ENCODE measurements at places on chromosomes 12 and 14.

GRCh38 chr12:54853933-54854538 is at the start of gene MUCL1:
TSS of gene MUCL1 (plus strand) at chr12:54854516. CDS start at chr12:54854583, 67 bp downstream.
- DNase-seq, result peak; percentile 7

DNA sequence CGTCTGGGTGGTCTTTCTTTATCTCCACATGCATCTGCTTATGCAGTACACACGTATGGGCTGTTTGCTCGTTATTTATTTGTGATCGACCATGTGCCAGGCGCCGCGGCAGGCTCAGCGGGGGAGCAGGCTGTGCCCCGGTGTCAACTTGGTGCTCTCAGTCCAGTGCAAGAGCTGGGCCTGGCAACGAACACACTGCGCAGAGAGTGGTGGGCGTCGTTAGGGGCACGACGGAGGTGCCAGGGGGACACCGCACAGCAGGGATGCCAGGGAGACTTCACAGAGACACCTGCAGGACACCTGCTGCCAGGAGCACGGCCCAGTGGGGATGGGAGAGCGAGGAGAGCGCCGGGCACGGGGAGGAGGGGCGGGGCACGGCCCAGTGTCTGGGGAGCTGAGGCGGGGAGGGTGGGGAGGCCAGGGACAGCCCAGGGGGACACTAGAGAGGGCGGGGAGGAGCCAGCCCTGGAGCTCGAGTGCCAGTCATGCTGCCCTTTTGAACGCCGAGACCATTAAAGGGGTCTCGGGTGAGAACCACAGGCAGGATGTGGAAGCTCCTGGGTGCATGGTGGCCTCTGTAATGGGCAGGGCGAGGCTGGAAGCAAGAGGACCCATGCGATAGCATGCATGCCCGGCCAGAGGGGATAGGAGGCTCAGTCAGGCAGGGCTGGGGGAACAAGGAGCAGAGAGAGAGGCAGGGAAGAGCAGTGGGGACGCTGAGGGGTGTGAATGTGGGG is 652 bp upstream of the LRCOL1 start:
- DNase-seq, result no peak

- no peak for DNase-seq
These were observed 25.4 kb downstream of the SRRM4 start for GRCh38 chr12:119006746-119007145.

DNA sequence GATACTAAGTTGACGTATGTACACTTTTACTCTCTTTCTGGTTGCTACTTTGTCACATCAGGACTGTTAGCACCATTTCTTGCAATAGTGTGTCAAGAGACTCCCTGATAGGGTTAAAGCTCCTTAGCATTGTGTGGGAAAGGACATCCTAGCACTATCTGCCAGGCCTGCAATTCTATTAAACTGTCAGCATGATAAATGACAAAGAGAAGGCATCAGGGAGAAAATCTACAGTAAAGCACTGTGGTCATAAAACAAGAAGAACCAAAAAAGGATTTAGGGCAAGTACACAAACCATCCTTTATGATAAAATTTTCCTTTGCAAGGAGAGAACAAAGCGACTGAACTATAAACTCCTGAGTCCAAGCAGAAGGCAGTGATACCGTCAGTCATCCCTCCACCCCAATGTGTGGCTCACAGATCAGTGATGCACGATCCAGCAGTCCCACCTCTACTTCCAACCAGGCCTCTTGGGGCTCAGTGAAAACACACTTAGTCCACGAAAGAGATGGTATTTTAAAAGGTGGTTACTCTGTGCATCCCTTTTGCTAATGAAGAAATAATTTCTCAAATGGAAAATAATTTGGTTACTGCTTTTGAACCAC is 31.4 kb upstream of the SLC35F4 start:
- no peak for DNase-seq

DNA sequence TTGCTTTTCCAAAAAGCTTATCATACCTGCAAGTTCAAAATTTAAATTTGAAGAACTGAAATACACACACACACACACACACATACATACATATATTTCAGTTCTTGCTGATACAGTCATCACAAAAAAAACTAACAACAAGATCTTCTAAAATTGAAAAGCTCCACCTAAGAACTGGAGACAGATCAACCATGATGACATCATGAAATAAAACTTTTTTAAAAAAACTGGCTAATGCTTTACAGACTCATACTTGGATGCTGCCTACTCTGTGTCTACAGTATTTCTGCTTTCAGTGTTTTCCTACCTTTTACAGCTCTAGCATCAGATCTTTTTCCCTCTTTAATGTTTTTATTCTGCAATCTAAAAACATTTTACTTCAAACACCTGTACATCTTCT is 261.4 kb downstream of the DIO2 start:
- no peak for DNase-seq

DNA sequence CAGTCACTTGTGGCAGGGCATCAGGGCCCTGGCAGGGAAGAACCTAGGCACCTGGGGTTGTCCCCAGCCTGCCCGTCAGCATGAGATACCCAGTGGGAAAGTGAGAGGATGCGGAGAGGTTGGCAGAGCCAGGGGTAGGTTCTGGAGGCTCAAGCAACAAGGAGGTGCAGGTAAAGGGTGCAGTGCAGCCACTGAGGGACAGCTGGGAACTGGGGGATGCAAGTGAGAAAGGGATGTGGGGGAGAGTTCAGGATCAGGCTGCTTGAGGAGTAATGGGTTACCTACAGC is 18.7 kb downstream of the VASH1 start:
- no peak for DNase-seq

- no peak for DNase-seq
These were observed 60.8 kb downstream of the RASSF3 start for GRCh38 chr12:64670919-64671639.

- peak; percentile 19 for DNase-seq
These were observed at the start of gene CIDEB for GRCh38 chr14:24307575-24308341. TSS of gene CIDEB (minus strand) at chr14:24307977. CDS start at chr14:24307858, 119 bp downstream.

GRCh38 chr14:58639842-58640484 is 2.2 kb downstream of the DACT1 start:
- DNase-seq, result no peak

GRCh38 chr12:125351788-125352187 is 286.6 kb downstream of the AACS start:
- no peak for DNase-seq

DNA sequence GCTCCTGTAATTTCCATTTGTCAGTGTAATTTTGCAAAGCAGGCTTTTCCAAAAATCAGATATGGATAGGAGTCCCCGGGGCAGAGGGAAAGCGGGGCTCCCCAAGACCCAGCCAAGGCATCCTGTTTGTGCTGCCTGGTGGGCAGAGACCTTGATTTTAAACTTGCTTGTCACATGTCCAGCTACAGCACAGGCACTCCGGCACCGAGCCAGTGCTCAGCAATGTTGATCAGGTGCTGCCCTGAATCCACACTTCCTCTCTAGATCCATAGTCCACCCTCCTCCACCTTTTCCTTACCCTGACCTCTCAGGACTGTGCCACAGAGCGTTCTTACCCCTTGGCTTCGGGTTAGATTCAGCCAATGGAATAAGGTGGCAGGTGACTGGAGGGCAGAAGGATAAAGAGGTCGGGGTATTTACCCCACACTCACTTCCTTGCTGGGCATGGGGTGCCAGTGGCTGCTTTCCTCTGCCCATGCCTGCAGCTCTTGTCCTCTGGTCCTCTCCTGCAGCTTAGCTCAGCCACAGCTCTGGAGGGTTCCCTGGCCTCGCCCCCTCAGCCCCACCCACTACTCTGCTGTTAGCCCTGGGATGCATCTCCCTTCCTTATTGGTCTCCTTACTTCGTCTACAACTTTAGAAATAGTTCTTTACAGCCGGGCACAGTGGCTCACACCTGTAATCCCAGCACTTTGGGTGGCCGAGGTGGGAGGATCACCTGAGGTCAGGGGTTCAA is 80.1 kb downstream of the IRF2BPL start:
- no peak for DNase-seq

DNA sequence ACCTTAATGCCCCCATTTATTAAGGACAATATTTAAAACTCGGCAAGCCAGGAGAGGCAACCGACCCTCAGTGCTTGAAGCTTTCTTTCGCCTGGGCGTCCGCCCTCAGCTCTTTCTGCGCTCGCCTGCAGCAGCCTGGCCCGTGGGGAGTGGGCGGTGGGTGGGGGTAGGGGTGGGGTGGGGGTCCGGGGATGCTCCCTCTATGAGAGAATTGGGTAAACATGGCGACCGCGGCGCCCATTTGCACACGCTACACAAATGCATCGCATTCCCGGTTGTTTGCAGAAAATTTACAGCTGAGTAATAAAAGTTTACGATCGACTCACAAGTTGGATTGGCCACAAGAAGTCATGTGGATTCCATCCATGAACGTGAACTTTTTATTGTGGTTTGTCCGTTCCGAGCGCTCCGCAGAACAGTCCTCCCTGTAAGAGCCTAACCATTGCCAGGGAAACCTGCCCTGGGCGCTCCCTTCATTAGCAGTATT is 7.7 kb downstream of the HOXC8 start:
- DNase-seq, result no peak

DNA sequence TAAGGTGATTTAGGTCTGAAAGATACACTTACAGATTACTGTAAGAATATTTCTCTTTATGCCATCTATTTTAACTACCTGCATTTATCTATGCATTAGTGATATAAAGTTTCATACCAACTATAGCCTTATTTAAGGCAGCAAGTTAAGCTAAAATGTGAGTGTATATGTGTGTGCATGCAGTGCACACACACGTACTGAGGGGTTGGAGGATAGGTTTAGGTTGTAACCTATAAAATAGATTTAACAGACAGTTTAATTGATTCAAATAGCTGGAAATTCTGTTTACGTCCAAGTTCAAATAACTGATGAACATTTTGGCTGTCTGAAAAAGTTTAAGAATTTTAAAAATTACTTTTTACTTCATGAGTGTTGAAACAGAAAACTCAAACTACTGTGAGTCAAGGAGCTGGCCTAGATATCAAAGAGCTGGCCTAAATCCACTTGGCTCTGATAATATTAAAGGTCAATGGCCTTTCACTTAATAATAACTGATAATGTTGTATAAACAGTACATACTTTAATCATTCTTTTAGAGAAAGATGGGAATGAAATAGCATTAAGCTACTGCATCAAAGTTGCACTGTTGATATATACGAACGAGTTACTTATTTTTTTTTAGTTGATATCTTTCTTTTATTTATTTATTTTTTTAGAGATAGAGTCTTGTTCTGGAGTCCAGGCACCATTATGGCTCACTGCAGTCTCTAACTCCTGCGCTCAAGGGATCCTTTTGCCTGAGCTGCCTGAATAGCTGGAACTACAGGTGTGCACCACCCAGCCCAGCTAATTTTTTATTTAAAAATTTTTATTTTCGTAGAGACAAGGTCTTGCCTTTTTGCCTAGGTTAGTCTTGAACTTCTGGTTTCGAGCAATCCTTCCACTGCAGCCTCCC is 13.8 kb upstream of the KCNJ8 start:
- DNase-seq, result no peak

- no peak for DNase-seq
These were observed 144.5 kb upstream of the SLC38A2 start for GRCh38 chr12:46516933-46517578.
